ENCODE measurements at places on chromosomes 11 and 22.

GRCh38 chr11:96260532-96260931, 82.5 kb downstream of the MAML2 start:
- DNase-seq: no peak

DNA sequence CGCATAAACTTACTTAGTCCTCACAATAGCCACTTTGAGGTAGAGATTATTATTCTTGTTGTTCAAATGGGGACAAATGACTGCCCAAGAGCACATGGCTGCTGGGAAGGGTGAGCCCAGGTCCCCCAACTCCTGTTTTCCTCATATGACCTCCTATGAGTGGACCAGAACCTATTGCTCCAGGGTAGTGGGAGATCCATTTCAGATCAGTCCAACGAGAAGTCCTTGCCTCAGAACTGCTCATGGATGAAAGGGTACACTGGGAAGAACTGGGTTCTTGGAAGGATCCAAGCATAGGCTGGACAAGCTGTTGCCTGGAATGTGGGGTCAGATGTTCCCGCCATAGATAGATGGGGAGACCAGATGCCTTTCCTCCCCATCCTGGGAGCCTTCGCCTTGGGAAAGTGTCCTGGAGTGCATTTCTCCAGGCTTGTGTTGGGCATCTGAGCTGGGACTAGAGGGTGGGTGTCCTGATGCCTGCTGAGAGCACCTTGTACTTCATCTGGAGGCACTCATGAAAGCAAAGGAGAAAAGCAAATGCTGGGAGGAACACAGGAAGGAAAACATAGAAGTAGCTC, 146.3 kb upstream of the B3GAT1 start:
- no peak for DNase-seq

DNA sequence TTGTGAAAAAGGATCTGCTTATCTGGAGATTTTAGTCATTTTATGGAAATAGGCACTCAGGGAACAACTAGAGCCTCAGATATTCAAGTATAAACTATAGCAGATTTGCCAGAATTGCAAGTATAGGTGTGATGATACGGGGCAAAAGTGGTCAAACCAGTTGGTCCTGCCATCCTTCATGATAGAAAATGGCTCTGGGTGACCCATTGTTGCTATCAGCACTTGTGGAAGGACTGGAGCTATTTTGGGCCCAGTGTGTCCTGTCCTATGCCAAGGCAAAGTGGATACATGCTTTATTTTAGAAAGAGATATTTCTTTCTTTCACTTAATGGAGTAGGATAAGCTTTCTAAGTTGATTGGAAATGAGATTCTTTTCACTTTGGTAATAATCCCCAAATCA, 85.2 kb downstream of the PPP6R3 start:
- no peak for DNase-seq

DNA sequence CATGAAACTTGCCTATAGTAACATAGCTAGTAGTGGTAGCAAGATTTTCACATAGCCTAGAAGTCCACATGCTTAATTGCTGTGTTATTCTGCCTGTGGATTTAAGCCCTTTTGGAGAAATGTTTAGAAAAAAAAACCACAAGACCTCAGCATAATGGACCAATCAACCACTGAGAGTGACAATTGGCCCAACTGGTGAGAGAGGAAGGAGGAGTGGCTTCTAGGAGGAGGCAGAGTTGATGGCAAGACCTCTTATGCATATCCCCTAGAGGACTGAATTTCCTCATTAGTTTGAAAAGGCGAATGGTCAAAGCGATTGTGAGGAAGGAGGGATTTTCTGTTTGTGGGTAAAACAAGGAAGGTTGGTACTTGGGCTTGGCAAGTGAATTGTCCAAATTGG, 30.6 kb downstream of the NNMT start:
- DNase-seq: no peak

DNA sequence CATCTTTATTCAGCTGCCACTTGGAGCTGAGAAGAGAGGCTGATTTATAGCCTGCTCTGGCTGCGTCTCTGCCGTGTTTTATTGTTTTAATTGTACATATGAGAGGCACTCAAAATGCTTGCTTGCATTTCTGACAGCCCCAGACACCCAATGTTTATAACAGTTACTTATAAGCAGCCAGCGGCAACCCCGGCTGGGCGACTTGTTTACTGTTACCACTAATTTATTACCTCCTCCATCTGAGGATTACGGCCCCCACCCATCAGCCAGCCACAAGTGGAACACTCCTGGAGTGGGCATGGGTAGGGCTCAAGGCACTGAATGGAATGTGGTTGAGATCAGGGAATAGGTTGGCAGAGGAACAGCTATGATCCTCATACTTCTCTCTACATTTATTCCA, 61.2 kb downstream of the CLPB start:
- no peak for DNase-seq

DNA sequence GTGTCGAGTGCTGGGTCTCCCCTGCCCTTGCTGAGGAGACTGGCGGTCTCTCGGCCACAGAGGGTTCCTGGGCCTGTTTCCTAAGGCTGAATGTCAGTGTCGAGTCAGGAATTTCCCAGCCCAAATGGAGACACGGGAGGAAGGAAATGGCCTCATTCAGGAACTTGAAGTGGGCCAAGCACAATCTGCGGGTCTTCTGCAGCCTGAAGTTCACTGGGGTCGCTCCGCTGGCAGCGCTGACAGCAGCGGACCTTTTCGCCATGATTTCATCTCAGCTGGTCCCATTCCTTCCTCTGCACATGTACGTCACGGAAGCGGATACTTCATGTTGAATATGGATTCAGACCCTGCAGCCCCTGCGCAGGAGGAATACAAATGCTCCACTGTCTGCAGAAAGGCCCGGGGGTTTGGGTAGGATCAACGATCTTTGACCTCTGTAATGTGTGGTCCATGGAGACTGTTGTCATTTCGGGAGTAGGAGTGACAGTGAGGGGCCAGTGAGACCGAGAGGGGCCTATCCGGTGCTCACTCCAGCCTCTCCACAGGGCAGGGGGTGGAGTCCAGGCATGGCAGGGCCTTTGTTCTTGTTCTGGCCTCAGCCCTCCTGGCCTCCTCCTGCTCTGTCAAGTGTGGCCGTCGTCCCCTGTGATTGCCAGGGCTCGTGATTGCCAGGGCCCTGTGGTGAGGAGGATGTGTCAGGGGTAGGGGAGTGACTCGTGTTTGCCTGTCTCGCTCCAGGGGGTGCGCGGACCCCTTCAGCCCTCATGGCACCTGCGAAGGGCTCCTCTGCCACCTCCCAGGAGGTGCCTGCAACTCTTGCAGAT, 402.3 kb downstream of the TBC1D22A start:
- DNase-seq: no peak

- peak; percentile 29 for DNase-seq
Measured at GRCh38 chr11:110463153-110463552, 33.4 kb downstream of the FDX1 start.

- DNase-seq: no peak
Measured at GRCh38 chr22:43583501-43583900, 171.7 kb downstream of the MPPED1 start.

GRCh38 chr22:46074771-46075551, 75.4 kb upstream of the PPARA start:
- DNase-seq: no peak

GRCh38 chr11:78354408-78355308, 63.0 kb downstream of the GAB2 start:
- no peak for DNase-seq

DNA sequence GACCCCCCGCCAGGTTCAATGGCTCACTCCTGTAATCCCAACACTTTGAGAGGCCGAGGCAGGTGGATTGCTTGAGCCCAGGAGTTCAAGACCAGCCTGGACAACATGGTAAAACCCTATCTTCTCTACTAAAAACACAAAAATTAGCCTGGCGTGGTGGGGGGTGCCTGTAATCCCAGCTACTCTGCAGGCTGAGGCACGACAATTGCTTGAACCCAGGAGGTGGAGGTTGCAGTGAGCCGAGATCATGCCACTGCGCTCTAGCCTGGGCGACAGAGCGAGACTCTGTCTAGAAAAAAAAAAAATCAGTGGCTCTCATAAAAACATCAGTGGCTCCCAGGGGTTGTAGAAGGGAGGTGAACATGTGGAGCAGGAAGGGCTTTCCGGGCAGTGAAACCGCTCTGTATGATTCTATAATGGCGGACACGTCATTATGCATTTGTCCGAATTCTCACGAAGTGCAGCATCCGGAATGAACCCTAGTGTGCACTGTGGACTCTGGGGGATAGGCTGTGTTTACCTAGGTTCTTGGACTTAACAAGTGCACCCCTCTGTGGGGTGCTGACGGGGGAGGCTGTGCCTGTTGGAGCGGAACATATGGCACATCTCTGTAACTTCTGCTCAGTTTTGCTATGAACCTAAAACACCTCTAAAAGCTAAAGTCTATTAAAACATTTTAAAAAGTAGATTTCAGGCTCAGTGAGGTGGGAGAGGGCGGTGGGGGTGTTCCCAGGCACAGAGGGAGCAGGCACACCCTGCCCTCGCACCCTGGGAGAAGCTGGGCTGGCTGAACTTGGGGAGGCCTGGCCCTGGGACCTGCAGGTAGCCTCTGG, 49.1 kb upstream of the SEPTIN5 start:
- DNase-seq: no peak

DNA sequence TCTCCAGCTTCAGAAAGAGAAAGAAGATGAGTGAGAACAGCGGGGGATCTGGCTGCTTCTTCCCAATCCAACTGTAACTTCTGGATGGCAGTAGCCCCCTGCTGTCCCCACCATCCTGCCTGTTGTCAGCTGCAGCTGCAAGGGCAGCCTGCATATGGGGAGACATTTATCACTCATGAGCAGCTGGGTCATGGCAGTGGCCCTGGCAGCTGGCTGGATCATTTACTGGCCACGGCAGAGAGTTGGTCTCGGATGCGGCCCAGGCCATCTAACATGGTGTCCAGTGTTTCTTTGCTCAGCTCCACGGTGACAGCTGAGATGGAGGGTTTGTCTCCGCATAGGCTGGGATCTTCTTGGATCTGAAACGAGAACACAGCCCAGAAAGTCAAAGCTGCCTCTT, 14.8 kb downstream of the COMMD9 start:
- DNase-seq: no peak

DNA sequence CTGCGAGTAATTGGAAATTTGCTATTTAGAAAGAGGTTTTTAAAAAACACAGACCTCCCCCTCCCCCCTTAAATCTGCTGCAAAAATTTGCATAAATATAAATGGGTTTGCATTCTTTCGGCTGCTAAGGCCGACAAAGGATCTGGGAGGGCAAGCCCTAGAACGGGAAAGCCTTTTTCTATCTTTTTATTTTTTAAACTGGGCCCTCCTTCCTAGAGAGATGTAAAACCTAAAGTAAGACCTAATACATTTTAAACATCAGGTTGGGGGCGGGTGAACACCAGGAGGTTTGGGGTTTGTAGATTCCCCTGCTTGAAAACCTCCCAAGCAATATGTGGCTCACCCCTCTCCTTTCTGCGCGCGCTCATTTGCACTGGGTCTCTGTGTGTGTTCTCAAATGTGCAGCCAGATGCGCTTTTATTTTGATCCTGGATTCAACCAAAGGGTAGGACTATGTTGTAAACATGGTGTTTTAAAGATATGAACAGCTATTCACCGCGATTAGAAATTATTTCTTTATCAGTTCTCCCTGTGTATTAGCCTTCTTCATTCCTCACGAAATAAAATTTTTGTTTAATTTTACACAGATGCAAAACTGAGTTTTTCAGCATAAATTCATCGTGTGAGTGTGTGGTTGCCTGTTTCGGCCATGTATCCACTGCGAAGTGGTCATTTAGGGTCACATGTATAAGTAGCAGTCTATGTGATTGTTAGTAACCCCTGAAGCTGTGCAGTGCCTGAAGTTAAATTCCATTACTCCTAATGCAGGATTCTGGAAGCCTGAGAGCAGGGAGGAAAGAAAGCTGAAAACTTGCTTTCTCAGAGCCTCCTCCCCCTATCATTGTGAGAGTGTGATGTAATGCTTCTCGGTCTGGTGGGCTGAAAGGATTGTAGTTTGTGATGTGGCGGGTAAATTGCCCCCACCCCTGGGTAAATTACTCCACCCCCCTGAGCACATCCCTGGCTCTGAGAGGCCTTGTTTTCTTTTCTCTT, 988 bp downstream of the TNRC6B start:
- DNase-seq: no peak

- no peak for DNase-seq
Measured at GRCh38 chr11:28146123-28146751, 38.0 kb downstream of the METTL15 start.

- DNase-seq: no peak
Measured at GRCh38 chr11:68396516-68396915, 64.0 kb upstream of the PPP6R3 start.

DNA sequence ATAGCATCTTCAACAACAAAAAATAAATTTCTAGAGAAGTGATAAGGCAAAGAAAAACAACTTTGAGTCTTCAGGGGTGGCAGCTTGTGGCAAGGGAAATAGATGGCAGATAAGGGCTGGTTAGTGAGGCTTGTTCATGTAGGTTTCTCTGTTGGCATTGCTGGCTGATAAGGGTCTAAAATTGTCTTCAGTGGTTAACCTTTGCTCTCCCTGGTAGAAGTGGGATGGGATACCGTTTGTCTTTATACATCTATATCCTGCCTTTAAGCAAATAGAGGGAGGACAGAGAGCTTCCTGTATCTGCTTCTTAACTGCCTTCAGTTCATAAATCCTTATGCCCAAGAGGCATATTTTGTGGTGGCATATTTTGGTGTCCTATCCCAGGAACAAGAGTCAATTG, 57.1 kb downstream of the TRAF6 start:
- DNase-seq: no peak

DNA sequence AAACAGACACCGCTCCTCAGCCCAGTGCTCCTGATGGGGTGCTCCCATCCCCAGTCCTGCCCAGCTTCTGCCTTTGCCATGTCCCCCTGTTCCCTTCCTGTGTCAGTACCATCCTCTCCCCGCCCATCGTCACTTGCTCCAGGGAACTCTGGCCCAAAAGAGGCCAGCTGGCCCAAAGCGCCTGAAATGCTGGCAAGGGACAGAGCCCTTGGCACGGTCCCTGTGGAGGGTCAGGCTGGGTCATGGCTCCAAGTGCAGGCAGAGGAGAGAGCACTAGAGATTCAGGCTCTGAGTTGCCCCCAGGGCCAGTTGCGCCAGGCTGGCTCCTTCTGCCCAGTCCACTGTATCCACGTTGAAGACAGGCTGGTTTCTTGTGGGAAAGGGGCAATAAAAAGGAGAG, 8.4 kb upstream of the HDHD5 start:
- DNase-seq: no peak

DNA sequence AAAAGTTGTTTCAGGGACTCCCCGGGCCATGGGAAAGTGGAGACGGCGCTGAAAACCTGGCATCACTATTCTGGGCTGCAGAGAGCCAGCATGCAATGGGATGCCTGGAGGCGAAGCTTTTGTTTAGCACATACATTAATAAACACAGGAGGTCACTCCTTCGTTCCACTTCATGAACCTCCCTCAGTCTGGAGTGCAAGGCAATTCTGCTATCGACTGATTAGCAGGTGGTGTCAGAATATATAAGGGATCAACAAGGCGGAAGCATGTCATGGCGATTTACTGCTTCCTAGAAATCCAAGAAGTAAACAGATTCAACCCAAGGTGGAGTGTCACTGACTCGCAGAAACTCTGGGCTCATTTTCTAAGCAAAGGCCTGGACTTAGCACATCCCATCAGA, 45.4 kb upstream of the MN1 start:
- no peak for DNase-seq

Data from iPS DF 6.9 (cell line).